Right ventricle myocardium superior (tissue), 1 donor: ENCODE measurements at places on chromosomes 2 and 18. TPM values are rescaled to one million over a fixed set of nuclear protein-coding genes. Genes with fewer than 3 reads are reported as not detected.

- DNase-seq = no peak
These were observed 11.6 kb upstream of the PSD4 start for GRCh38 chr2:113162173-113162572.

- no peak for DNase-seq
These were observed 26.3 kb upstream of the SPATA3 start for GRCh38 chr2:230969659-230970015.

DNA sequence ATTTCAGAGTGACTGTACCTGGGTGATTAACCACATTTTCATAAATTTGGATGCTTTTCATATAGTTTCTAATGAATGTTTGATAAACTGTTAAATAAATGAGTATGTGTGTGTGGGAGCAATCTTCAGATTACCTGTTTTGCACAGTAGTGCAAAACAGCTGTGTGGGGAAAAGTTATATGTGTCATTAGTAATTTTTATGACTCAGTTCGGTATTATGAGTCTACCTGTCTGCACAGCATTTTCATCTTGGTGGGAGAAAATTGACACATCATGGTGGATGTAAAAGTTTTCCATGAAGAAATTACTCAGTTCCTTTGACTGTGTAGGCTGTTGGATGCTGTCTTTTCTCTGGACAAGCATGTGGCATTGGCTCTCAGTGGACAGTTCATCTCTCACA is 43.8 kb downstream of the LTBP1 start:
- DNase-seq = no peak

GRCh38 chr18:59050661-59051057 is 89.0 kb upstream of the SEC11C start:
- DNase-seq = no peak

DNA sequence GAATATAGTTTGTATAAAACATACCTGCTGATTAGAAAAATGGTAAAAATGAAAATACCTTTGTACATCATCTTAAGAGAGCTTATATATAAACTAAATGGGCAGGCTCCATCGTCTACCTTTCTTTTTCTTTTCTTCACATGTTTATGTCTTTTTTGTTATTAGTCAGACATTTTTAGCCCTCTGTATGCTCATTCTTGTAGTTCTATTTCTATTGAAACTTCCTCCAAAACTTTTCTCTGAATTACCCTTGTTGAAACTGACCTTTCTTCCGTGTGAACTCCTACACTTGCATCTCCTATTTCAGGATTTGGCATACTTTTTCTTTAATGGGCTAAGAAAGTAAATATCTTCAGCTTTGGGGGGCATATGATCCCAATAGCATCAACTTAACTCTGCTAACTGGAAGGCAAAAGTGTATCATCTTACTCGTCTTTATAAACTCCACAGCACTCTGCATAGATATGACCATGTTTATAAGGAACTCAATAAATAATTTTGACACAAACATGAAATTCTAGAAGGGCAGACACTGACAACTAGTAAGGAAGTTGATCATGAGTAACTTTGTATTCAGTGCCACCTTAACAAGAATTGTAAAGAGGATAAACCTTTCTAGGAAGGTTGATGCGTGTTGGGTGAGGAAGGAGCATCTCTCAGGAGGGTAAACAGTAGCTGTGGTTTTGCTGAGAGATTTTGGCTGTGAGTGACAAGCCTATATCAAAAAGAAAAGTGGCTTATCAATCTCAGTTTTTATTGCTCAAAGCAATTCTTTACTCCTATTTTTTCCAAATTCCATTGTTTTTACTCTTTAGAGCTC is 127.6 kb downstream of the PIK3C3 start:
- no peak for DNase-seq

GRCh38 chr2:231450548-231450989 is 13.7 kb downstream of the NCL start:
- no peak for DNase-seq

DNA sequence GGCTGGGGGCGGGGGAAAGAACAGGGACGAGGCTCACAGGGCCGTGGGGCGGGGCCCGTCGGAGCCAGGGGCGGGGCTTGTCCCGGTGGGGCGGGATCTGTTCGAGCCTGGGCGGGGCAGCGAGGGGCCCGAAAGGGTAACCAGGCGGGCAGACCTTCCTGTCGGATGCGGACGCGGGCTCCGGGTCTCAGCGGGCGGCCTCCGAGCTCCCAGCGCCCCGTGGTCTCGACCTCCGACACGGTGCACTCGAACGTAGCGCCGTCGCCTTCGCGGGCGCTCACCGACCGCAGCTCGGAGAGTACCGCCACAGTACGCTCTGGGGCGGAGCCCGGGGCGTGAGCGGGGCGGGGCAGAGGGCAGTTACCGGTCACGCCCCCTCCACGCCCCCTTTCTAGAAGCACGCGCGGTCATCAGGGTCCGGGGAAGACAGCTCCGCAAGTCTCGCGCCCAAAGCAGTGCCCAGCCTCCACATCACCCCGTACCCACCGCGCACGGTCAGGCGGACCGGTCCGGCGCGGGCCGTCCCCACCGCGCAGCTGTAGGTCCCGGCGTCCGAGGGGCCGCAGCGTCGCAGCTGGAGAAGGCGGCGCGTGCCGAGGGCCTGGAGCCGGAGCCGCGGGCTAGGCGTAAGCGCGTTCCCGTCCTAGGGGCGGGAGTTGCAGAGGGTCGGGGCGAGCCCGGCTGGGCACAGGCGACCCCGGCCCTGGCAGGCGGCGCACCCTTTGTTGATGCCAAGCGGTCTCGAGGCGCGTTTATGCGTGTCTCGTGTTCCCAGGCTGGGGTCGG is 8.7 kb downstream of the TMEM198 start:
- peak; percentile 90 for DNase-seq

GRCh38 chr2:13662055-13662454 is 945.3 kb downstream of the TRIB2 start:
- DNase-seq = no peak

GRCh38 chr18:51342815-51343214 is 145.3 kb upstream of the MEX3C start:
- no peak for DNase-seq

The TUBA4B gene
- not detected for total RNA-seq

The C2orf80 gene
- total RNA-seq = not detected

The ANKRD30B gene
- total RNA-seq = not detected

GRCh38 chr2:11799826-11800225 is 53.4 kb downstream of the LPIN1 start:
- DNase-seq = no peak

DNA sequence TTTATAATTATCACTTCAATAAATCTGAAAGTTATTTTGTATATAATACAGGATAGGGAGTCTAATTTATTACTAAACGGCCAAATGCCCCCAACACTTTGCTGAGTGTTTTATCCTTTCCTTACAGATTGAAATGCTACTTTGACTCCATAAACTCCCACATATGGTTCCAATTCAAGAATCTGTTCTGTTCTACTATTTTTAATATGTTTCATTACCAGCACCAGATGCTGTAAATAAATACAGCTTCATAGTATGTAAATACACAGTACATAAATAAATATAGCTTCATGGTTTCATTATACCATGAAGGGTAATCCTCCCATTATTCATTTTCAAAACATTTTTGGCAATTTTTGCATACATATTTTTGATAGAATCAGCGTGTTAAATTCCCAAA is 34.0 kb upstream of the MREG start:
- no peak for DNase-seq

The SCG2 gene
- total RNA-seq = not detected

The POTEC gene
- not detected for total RNA-seq

The CYP27A1 gene
- 10.5 TPM for total RNA-seq

- no peak for DNase-seq
These were observed 45.0 kb downstream of the TCF7L1 start for GRCh38 chr2:85178154-85178553.

The PLGLB1 gene
- total RNA-seq = 2.7 TPM

DNA sequence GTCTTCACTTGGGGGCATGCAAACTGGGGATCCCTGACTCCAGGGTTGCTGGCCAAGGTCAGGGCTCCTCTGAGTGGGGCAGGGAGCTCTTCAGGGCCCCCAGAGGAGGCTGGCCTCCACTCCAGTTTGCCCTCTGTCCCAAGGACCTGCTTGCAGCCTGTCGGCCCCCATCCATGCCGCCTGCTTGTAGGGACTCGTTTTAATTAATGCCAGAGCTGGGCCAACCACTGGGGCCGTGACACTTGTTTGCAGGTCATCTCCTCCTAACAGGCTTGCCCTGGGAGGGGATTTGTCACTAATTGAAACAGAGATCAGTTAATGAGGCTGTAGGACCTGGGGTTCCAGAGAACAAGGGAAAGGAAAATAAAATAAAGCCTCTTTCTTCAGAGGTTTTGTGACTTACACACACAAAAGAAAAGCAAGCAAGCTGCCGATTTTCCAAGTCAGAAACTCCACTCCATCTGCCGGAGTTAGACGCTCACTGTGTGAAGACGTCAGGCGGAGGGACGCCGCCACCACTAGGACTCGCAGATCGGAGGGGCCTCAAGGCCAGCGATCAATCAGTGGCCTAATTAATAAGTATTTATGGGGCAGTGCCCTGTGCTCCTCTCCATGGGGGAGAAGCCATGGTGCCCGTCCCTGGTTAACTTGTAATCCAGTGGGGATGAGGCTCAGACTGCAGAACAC is 75.9 kb downstream of the SFXN5 start:
- DNase-seq = no peak

The DNER gene
- 2.3 TPM for total RNA-seq

DNA sequence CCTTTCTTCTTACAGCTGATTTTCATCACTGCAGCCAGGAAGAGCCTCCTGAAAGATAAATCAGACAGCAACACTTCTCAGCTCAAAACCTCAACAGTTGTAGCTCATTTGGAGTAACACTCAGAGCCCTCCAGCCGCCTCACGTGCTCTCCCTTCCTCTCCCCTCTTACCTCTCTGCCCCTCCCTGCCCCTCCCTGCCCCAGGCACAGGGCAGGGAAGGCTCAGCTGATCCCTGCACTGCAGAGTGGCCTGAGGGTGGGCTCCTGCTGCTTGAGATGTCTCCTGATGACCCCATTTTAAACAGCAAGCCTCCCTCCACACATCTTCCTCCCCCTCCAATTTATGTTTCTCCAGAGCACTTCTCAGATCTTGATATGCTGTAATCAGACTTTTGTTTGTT is 54.4 kb downstream of the SH3YL1 start:
- DNase-seq = no peak

DNA sequence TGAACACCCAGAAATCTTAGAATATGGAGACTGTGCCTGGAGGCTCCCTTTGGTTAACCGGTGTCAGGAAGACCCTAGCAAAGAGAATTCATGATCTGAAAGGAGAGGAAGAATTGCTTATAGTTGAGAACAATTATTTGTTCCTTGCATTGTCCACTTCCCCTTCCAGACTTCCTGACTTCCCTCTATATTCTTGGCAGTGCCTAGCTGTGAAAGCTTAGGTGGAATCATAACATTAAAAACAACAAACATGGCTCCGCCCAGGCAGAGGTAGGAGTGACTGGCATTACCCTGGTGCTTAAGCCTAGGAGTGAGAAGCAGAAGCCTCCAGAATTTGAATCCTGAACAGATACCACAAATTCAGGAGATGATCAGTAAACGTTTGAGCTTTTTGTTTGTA is 1.9 kb downstream of the TTL start:
- DNase-seq = no peak

DNA sequence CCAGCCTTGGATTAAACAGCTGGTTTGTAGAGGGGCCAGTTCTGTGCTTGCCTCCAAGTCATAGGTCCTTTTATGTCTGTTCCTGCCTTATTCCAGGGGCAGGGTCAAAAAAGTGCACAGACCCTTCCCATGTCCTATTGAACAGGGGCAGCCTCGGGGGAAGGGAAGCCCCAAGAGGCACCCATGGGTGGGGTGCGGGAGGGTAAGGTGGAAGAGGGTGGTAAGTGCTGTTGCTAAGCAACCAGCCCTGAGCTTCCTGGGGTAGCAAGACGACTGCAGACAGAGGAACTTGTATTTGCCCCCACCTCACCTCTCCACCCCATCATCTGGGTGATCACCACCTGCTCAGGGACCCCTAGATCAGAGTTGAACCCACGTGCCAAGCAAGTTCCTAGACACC is 7.7 kb downstream of the DNMT3A start:
- no peak for DNase-seq

DNA sequence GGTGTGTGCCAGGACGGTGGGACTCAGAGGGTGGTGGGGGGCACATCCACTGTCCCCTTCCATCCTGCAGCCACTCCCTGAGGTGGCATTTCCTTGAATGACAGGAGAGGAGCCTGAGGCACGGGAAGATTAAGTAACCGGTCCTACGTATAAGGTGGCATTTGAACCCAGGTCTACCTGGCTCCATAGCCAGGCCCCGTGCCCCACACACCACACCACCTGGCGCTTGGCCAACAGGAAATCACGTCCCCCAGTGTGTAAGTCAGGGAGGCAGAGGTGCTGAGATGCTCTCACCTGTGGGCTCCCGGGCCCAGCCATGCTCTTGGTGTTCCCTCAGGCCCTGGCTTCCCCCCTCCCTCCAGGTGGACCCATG is 53.7 kb downstream of the HPCAL1 start:
- no peak for DNase-seq

DNA sequence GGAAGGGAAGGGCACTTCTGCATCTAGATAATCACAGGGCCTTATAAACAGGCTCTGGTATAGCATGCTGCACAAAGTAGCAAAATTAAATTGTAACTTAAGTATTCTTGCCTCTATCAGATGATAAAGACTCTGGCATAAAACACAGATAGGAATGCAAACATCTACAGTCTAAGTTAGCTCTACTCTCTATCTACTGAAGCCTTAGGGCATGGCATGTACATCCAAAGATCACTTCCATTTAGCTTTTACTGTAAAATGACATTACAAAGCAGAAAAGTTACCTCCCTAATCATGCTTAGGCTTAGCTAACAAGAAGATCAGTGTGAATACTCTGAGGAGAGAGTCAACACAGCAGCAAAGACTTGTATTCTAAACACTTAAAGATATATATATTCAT is 90.7 kb downstream of the NOL10 start:
- no peak for DNase-seq

The TCF7L1 gene
- total RNA-seq = 9.3 TPM

The ABHD1 gene
- 4.0 TPM for total RNA-seq

The ARHGAP15 gene
- 5.4 TPM for total RNA-seq

GRCh38 chr18:5771343-5771742 is 124.0 kb downstream of the TMEM200C start:
- DNase-seq = no peak

The ABCB11 gene
- 0.13 TPM for total RNA-seq

The REEP1 gene
- 21.5 TPM for total RNA-seq

The RUFY4 gene
- not detected for total RNA-seq

DNA sequence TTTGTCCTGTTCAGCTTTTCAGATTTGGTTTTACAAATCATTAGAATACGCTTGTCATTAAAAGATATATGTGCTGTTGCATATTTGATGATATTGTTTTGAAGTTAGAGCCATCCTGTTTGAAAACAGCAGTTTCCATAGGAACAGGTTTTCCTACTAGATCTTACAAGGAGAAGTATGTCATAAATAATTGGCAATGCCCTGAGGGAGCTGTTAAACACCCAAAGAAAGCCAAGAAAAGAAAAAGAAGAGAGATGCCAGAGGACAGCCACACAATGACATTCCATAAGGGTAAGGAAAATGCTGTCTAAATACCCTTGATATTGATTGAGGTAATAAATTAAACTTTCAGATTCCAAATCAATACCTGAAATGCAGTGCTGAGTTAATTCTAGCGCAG is 392.2 kb upstream of the CRIM1 start:
- no peak for DNase-seq

- DNase-seq = no peak
These were observed 38.1 kb upstream of the OTOS start for GRCh38 chr2:240178564-240178963.

GRCh38 chr18:2898186-2898640 is 51.4 kb downstream of the EMILIN2 start:
- peak; percentile 60 for DNase-seq

- DNase-seq = no peak
These were observed 225.6 kb downstream of the CYP26B1 start for GRCh38 chr2:71922091-71922490.

The NAT8 gene
- not detected for total RNA-seq

- DNase-seq = no peak
These were observed 686.0 kb downstream of the NRXN1 start for GRCh38 chr2:50345701-50346591.
